ENCODE measurements at places on chromosomes 4 and X.

DNA sequence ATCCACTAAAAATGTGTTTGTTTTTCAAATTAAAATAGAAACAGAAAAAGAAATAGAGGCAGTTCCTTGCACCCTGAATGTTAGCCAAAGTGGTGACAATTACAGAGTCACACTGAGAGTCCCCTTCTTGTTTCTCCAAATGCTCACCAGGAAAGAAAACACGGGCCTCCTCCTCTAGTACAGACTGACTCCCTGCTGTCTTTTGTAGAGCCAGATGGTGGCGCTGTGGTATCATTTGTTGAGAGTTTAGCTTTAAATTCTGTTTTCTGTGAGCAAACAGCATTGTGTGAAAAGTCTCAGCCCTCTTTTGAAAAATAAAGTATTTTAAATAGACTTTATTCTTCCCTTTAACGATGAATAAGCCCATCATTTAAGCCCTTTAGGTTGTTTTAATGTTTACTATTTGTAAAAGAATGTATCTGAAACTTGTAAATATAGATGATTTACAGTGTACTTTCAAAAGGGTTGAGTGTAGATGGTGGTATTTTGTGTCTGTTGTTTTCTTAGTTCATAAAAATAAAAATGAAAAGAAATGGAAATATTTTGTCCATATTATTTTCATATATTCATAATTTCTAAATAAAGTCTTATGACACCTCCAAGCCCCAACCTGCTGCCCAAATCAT, 36.9 kb upstream of the ATOH1 start:
- no peak for DNase-seq

- no peak for DNase-seq
These were observed 104.7 kb downstream of the AMMECR1 start for GRCh38 chrX:110213183-110213582.

GRCh38 chr4:85489273-85489981, 14.5 kb downstream of the ARHGAP24 start:
- no peak for DNase-seq

GRCh38 chrX:38036466-38036865, 30.1 kb downstream of the SYTL5 start:
- no peak for DNase-seq

DNA sequence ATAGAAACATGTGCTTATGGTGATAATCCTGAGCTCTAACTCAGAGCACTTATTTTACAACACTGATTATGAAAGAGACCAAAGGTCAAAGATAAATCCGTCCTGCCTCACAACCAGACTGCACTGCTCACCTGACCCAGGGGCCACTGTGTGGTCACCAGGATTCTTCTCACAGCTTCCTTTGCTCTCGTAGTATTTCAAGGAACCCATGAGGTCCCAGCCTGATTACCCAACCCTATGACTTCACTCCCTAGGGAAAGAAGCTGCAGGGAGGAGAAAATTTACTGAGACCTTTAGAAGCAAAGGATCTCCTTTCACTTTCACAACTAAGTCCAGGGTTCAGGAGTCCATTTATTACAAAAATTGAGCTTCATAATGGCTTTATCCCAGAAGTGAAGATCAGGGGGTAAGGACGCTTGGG, 9.6 kb downstream of the SLC25A5 start:
- DNase-seq = no peak

GRCh38 chr4:151583157-151583914, 174.4 kb downstream of the FHIP1A start:
- no peak for DNase-seq

DNA sequence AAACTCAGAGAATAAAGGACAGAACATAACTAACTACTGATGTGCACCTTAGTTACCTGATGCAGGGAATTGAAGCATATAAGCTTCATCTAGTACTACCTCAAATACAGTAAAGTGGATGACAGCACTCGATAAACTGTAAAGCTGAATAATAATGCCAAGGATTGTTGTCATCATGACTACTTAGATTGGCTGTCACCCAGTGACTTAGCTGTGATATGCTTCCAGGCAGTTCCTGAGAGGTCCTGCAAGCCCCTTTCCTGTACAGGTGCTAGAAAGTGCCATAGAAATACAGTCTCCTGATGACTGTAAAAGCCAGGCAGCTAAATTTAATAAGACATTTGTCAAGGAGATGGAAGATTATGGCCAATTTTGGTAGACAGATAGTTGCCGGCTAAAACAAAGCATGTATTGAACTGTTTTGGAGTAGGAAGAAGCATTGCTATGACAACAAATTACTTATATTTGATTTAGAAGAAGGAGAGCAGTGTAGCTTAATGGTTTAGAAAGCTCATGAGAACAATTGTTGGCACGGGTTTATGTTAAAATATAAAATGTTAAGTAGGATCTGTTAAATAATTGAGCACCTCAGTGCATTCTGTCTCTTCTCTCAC, 29.7 kb downstream of the TMEM164 start:
- no peak for DNase-seq

- no peak for DNase-seq
These were observed 227.2 kb downstream of the COX18 start for GRCh38 chr4:72842323-72842722.

GRCh38 chrX:135973025-135973547, 702 bp downstream of the MMGT1 start:
- no peak for DNase-seq

GRCh38 chr4:48085821-48086589, 48.0 kb downstream of the TXK start:
- DNase-seq = no peak

- DNase-seq = no peak
These were observed 2088.7 kb upstream of the AGA start for GRCh38 chr4:179530958-179531357.

DNA sequence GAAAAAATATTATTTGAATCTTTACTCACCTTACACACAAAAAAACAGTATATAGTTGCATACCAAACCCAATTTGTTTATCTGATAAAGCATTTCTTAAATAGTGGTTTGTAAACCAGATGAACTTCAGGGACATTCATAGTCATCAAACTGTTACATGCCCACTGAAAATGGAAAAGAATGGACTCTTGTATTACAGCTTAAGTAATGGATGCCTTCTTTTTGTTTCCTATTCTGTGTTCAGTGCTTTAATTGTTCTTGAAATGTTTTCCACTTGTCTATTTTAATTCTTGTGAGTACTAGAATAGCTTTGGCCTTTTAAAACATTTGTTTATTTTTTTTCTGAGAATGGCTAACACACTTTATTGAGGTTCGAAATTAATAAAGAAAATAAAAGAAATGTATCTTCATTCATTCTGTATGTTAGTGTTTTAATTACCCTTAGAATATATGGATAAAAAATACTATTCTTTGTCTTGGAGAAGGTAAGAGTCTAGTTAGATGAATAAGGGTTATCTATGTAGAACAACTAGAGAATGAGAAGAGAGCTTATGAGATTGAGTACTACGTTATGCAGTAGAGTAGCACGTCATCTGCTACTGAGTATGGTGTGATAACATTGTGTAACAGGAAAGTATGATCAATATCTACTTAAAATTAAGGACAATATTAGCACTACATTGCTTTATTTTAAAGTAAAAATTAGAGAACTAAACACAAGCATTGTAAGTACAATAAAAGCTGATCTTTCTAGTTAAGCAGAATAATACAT, 9.9 kb downstream of the CPEB2 start:
- DNase-seq = no peak

GRCh38 chr4:8847764-8848163, 23.9 kb downstream of the HMX1 start:
- DNase-seq = no peak

- DNase-seq = peak; percentile 30
These were observed 490.6 kb downstream of the IL15 start for GRCh38 chr4:142126890-142127497.

DNA sequence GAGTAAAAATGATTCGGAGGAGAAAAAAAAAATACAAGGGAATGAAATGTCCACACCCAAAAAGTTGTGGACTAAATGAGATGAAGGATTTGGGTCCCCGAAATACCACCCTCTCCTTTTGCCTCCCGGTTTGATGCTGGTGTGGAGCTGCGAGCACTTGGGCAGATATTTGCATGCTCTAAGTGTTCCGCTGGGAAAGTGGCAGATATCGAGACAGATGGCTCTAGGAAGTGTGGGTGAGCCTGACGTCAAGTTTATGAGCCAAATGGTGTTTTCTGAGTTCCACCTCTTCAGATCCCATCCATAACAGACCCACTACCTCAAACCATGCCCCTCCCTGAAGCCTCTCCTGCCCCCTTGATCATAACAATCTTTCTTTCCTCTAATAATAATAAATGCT, 228.6 kb downstream of the QDPR start:
- no peak for DNase-seq

DNA sequence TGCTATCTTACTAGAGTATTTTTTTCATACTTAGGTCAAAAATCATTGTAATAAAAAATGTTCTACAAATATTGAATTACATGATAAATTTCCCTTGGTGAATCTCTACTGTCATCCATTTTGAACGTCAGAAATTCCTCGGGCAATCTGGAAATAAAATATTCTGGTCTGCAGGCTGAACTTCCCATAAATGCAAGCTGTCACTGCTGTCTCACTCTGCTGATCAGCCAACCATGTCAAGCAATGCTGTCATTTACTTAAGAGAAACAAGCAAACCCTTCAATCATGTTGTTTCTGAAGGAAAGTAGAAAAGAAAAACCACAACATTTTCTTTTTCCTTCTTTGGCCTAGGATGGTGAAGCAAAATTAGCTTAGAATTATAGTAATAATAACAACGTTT, 514.2 kb upstream of the GALNT7 start:
- DNase-seq = no peak

DNA sequence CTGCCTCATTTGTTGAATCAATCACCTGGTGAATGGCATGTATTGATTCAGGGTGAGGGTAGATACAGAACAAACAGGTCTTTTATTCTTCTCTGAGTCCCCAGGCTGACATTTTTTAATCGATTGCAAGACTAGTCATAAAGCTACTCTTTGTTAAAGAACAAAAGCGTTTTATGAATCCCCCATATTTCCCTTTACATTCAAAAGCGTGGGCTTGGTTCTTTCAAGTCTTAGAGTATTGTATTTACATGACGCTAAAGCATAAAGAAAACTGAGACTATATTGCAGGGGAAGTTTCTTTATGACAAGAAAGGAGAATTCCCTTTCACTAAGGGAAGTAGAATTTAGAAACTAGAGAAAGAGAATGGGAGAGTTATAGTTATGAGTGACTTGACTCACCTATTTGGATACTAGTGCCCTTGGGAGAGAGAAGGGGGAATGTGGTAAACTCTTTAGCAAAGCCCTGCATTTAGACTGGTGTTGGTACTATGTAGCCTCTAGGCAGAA, 69.3 kb upstream of the PDE5A start:
- no peak for DNase-seq

- no peak for DNase-seq
These were observed 671 bp downstream of the SLC7A11 start for GRCh38 chr4:138241281-138242075.

GRCh38 chrX:73977542-73978169, 326.3 kb upstream of the ZCCHC13 start:
- no peak for DNase-seq

DNA sequence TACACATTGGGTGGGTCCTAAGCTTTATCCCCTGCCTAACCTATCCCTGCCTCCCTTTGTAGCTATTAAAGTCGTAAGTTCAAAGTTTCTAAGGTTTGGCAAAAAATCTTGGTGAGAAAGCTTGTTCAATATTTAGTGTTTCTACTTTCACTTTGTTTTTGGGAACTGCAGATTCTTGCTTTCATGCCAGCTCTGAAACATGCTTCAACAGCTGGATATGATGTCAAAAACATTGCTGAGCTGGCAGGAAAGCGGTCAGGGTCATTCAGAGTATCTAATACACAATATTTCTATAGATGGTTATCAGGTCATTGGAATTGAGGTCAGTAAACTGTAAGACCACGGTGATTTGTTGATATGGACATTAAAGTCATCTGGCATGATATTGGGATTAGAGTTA, 19.7 kb downstream of the CENPI start:
- DNase-seq = no peak

GRCh38 chrX:153792368-153792767, 1.8 kb downstream of the IDH3G start:
- DNase-seq = no peak

- DNase-seq = no peak
These were observed 294.9 kb upstream of the BOD1L1 start for GRCh38 chr4:13922459-13922858.

DNA sequence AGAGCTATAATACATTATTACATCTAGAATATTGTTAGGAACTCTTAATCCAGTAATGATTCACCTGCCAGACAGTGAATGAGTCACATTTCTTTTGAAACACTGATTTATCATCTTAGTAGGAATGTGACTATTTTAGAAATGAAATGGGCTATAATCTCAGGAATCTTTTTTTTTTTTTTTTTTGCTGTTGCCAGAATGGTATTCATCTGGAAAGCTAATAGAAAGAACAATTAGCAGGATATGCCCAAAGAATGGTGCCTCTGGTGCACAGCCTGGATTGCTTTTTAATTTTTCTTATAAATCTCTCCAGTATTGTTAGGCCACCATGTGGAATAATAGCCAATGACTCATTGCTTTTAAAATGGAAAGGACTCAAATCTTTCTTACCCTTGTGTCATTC, 181.1 kb upstream of the SMIM31 start:
- no peak for DNase-seq

GRCh38 chrX:74925225-74926088, at the start of gene NEXMIF:
Gene NEXMIF, minus strand, starts transcription at chrX:74925452.
- no peak for DNase-seq

GRCh38 chrX:110026099-110026844, 23.4 kb downstream of the TMEM164 start:
- DNase-seq = no peak

GRCh38 chr4:188976644-188977115, 837.4 kb downstream of the TRIML1 start:
- DNase-seq = no peak

- no peak for DNase-seq
These were observed 38.6 kb downstream of the CFAP299 start for GRCh38 chr4:80374180-80374579.

DNA sequence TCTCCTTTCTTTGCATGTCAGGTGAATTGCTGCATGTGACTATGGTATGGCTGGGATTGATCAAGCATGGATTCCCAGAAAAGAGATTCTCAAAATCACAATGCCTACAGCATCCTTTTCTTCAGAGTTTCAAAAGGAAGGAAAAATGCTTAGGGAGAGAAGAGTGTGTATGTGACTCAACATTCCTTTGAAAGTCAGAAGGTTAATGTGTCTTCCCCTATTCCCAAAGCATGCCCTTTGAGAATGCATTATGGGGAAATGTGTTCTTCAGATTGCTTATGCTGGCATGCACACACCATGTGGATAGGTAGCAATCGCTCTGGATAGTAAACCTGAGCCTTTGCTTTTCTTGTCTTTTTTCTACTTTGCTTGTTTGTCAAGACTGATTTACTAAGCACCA, 78.5 kb downstream of the ELOVL6 start:
- no peak for DNase-seq

DNA sequence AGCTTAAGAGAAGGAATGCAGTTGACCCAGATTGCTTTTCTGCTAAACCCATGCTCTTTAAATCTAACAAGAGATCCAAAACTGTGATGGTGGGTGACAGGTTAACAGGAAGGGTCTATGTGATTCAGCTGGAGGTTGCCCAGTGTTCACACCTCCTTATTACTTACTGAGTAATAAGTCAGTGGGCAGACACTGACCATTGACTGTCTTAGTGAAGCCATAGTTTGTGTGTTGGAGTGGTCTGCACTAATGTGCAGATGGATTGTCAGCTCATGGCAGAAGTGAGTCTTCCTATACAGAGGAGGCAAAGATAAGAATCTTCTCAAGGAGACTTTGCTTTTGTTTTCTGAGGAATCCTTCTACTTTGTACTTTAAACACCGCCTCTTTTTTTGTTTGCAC, 15.2 kb upstream of the RUFY3 start:
- DNase-seq = no peak
